Hepatocyte (in vitro differentiated cells): ENCODE measurements at places on chromosomes 16 and 17. TPM values are rescaled to one million over a fixed set of nuclear protein-coding genes. Genes with fewer than 3 reads are reported as not detected.

- peaks cover 5% of the 10 kb centered on the region for H3K4me1 ChIP-seq
- no peak overlapping the region for H3K4me3 ChIP-seq
- no peak for DNase-seq
Observed at GRCh38 chr17:28972437-28972836, 21.1 kb upstream of the PHF12 start.

- H3K4me3 ChIP-seq = peak overlapping the region; percentile 92
- H3K4me1 ChIP-seq = peaks cover 35% of the 10 kb centered on the region
- no peaks in the 10 kb centered on the region for H3K27me3 ChIP-seq
- DNase-seq = peak; percentile 60
Observed at GRCh38 chr16:69329369-69330285, 761 bp downstream of the PDF start.

The CFAP119 gene
- 1.3 and 5.0 TPM in 2 replicates for total RNA-seq

GRCh38 chr16:1333854-1334700, 632 bp downstream of the BAIAP3 start:
- DNase-seq = no peak
- H3K27me3 ChIP-seq = peaks cover 56% of the 10 kb centered on the region
- H3K36me3 ChIP-seq = no peaks in the 10 kb centered on the region
- peak overlapping the region; percentile 13 for H3K4me3 ChIP-seq
- peaks cover 25% of the 10 kb centered on the region for H3K4me1 ChIP-seq

The INPP5K gene
- total RNA-seq = 34.7 and 48.4 TPM in 2 replicates

The MAF gene
- total RNA-seq = 84.2 and 85.0 TPM in 2 replicates

DNA sequence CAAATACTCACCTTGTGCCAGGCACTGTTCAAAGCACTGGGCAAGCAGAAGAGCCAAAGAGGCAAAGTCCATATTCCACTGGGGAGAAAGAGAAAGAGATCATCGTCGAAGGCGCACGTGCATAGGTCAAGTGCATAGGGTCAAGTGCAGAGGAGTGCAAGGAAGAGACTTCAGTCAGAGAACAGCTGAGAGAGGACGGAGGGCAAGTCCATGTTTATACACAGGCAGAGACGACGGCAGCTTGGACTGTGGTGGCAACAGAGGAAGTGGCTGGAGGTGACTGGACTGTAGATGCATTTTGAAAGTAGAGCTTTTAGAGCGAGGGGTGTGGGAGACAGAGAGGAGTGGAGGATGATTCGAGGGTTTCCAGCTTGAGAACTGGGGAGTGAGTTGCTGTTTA, 74.7 kb upstream of the SDK2 start:
- no peaks in the 10 kb centered on the region for H3K36me3 ChIP-seq
- H3K4me1 ChIP-seq = peaks cover 4% of the 10 kb centered on the region
- H3K27me3 ChIP-seq = peaks cover under 1% of the 10 kb centered on the region
- no peak for DNase-seq
- no peak overlapping the region for H3K27ac ChIP-seq

GRCh38 chr16:72889616-72890582, 158.0 kb downstream of the ZFHX3 start:
- no peaks in the 10 kb centered on the region for H3K4me1 ChIP-seq
- H3K36me3 ChIP-seq = no peaks in the 10 kb centered on the region
- no peak overlapping the region for H3K27ac ChIP-seq

DNA sequence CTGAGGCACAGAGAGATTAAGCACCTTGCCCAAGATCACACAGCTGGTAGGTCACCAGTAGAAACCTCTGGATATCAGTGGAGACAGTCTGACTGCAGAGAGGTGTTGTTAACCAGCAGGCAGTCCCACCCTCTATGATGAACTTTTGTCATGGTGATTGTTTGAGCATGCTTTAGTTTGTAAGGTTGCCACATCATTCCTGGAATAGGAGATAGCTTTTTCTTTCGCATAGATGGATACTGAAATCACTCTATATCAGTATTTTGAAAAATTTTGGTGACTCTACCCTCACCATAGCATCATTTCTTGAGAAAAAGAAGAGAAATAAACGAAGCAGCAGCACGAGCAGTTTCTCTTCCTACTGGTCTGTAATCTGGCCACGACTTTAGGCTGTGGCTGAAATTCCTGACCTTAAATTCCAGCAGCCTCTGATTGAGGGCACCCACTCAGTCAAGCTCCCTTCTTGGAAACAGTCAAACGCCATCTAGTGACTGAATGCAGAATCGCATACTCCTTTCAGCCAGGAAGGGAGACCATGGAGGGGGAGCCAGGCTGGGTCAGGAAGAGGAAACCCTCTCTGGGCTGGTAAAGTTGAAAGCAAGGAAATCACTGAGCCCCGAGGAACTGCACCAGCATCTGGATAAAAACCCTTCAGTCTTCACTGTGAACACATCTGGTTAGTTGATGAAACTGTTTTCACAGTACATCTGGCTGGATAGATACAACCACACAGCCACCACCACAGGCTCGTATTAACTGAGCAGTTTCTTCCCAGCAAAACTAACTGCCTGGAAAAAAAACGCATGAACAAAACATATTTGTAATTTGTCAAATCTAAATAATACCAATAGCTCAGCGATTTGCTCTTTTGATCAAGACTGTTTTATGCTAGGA, 108.5 kb upstream of the XYLT1 start:
- peak; percentile 85 for DNase-seq
- H3K4me1 ChIP-seq = no peaks in the 10 kb centered on the region
- H3K27me3 ChIP-seq = no peaks in the 10 kb centered on the region
- no peak overlapping the region for H3K27ac ChIP-seq
- no peaks in the 10 kb centered on the region for H3K36me3 ChIP-seq
